Uterus (tissue), 4 donors: ENCODE measurements at places on chromosomes 6 and 20. TPM values are rescaled to one million over a fixed set of nuclear protein-coding genes. Genes with fewer than 3 reads are reported as not detected.
A peak's percentile ranks its signal among the peaks of the same experiment; 100 is the strongest.

DNA sequence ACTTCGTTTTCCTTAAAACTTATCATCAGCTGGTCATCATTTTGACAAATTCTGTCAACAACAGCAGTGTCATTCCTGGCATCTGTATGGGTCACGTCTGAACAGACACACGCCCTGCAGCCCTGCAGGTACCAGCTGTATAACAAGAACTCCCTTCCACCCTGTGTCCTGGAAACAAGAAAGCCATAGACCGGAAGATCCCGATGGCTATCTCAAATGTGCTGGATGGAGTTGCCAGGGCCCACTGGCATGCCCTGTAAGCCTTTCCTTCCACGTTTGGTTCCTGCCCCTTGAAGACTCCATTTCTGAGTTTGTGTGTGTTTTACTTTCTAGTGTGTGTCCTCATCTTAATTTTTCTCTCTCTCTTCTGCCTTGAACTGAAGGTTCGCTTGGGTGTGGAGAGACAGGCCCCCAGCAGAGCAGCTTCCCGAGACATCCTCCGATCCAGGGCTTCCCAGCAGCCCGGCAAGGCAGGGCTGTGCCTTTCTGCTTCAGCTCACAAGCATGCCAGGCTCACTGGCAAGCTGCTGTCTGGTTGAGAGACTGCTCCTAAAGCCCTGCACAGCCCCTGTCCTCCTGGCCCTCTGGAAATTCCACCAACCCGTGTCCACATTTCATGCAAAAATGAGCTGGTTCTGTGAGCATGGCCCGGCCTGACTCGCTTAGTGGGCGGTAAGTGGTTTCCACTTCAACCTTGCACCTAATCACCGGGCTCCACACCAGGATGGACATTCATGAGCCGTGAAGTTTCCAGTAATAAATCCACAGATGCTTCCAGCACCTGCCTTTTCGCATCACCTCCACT is 8.7 kb downstream of the GFRA4 start:
- no peak for DNase-seq
- peaks cover 5% of the 10 kb centered on the region for H3K27me3 ChIP-seq
- no peak overlapping the region for H3K4me3 ChIP-seq
- H3K36me3 ChIP-seq, result no peaks in the 10 kb centered on the region
- H3K4me1 ChIP-seq, result no peaks in the 10 kb centered on the region
- H3K27ac ChIP-seq, result no peak overlapping the region

GRCh38 chr20:63132131-63132714 is 83.7 kb downstream of the YTHDF1 start:
- no peaks in the 10 kb centered on the region for H3K27me3 ChIP-seq
- no peaks in the 10 kb centered on the region for H3K36me3 ChIP-seq
- no peak for DNase-seq
- H3K27ac ChIP-seq, result no peak overlapping the region

The LRRC1 gene
- total RNA-seq, result 12.9 TPM

- H3K27me3 ChIP-seq, result no peaks in the 10 kb centered on the region
- no peak overlapping the region for H3K4me3 ChIP-seq
- H3K27ac ChIP-seq, result no peak overlapping the region
- no peak for DNase-seq
Measured at GRCh38 chr6:162055365-162055764, 672.2 kb downstream of the PRKN start.

GRCh38 chr6:92289831-92290230 is 1129.5 kb downstream of the EPHA7 start:
- no peaks in the 10 kb centered on the region for H3K4me1 ChIP-seq
- H3K36me3 ChIP-seq, result no peaks in the 10 kb centered on the region
- H3K27me3 ChIP-seq, result no peaks in the 10 kb centered on the region
- H3K4me3 ChIP-seq, result no peak overlapping the region

The FKBP1C gene
- total RNA-seq, result not detected

DNA sequence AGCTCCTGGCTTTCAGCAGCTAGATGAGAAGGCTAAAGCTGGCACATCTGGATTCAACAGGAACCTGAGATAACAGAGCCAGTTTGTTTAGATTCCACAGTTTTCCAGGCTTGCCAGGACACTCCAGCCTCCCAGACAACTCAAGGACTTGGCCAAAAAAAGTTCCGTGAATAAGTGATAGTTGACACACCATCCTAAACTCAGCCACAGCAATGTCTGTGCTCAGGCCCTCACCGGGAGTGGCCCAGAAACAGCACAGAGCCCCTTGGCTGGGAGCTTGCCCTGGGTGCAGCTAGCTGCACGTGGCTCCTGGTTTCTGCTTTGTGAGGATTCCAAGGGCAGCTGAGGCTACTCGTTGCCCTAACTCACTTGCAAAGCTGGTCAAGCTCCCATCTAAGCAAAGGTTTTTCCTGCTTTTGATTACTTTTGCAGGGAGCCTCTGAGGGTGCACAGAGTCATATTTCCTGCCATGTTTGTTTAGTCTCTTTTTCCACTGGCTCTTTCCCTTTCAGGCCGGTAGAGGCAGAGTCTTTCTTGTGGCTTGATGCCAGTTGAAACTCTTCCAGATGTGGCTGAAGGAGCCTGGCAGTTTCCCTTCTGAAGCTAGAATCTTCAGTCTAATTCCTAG is 118.3 kb upstream of the ECI2 start:
- H3K27me3 ChIP-seq, result no peaks in the 10 kb centered on the region
- no peaks in the 10 kb centered on the region for H3K36me3 ChIP-seq
- H3K4me1 ChIP-seq, result no peaks in the 10 kb centered on the region
- H3K4me3 ChIP-seq, result no peak overlapping the region
- no peak overlapping the region for H3K27ac ChIP-seq

GRCh38 chr6:31737991-31738979 is 1.5 kb upstream of the MSH5 start:
- no peaks in the 10 kb centered on the region for H3K36me3 ChIP-seq
- peaks cover 29% of the 10 kb centered on the region for H3K4me1 ChIP-seq
- H3K27me3 ChIP-seq, result no peaks in the 10 kb centered on the region
- no peak overlapping the region for H3K4me3 ChIP-seq
- H3K27ac ChIP-seq, result peak overlapping the region; percentile 95

The LINC00237 gene
- not detected for total RNA-seq

- H3K27ac ChIP-seq, result no peak overlapping the region
- H3K4me3 ChIP-seq, result no peak overlapping the region
- no peaks in the 10 kb centered on the region for H3K36me3 ChIP-seq
- no peak for DNase-seq
Measured at GRCh38 chr6:132446855-132447241, 45.6 kb upstream of the MOXD1 start.

The CCDC28A gene
- total RNA-seq, result 9.0 TPM

The SLC32A1 gene
- not detected for total RNA-seq

DNA sequence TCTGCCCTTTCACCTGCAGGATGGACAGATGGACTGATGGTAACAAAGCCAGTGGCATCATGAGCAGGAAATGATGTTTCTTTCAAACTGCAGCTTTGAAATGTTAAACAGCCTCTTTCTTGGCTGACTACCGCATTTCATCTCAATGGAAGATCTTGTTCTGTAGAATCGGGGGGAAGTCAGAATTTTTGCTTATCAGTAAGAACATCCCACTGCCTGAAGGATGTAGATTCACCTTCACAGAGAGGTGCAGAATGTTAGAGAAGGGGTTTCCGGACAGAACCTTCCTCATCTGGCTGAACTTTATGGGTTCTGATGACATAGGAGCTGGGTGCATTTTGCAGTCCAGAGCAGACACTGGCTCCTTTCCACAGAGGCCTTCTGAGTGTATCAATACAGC is 32.7 kb downstream of the GGTLC1 start:
- no peaks in the 10 kb centered on the region for H3K4me1 ChIP-seq
- no peak overlapping the region for H3K27ac ChIP-seq
- H3K4me3 ChIP-seq, result no peak overlapping the region
- no peaks in the 10 kb centered on the region for H3K36me3 ChIP-seq

DNA sequence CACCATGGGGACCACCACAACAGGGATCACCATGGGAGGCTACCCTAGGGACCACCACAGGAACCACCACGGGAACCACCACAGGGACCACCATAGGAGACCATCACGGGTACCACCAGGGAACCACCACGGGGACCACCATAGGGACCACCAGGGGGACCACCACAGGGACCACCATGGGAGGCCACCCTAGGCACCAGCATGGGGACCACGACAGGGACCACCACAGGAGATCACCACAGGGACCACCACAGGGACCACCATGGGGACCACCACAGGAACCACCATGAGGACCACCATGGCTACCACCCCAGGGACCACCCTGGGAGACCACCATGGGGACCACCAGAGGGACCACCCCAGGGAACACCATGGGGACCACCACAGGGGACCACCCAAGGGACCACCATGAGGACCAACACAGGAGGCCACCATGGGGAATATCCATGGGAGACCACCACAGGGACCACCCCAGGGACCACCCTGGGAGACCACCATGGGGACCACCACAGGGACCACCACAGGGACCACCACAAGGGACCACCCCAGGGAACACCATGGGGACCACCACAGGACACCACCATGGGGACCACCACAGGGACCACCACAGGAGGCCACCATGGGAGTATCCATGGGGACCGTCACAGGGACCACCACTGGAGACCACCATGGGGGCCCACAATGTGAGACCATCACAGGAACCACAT is 67.6 kb upstream of the MPC1 start:
- H3K36me3 ChIP-seq, result no peaks in the 10 kb centered on the region
- no peaks in the 10 kb centered on the region for H3K27me3 ChIP-seq
- no peak overlapping the region for H3K4me3 ChIP-seq
- H3K4me1 ChIP-seq, result no peaks in the 10 kb centered on the region
- H3K27ac ChIP-seq, result no peak overlapping the region
- no peak for DNase-seq

GRCh38 chr6:56663344-56663743 is 20.7 kb upstream of the DST start:
- H3K36me3 ChIP-seq, result no peaks in the 10 kb centered on the region
- no peak for DNase-seq
- no peak overlapping the region for H3K27ac ChIP-seq
- H3K27me3 ChIP-seq, result no peaks in the 10 kb centered on the region
- no peak overlapping the region for H3K4me3 ChIP-seq
- no peaks in the 10 kb centered on the region for H3K4me1 ChIP-seq

- DNase-seq, result no peak
- no peaks in the 10 kb centered on the region for H3K4me1 ChIP-seq
- no peaks in the 10 kb centered on the region for H3K27me3 ChIP-seq
- no peak overlapping the region for H3K4me3 ChIP-seq
- H3K36me3 ChIP-seq, result no peaks in the 10 kb centered on the region
Measured at GRCh38 chr6:38583523-38583922, 56.2 kb downstream of the BTBD9 start.

GRCh38 chr6:12291839-12292604 is 1.9 kb downstream of the EDN1 start:
- DNase-seq, result no peak
- peak overlapping the region; percentile 13 for H3K4me3 ChIP-seq
- H3K4me1 ChIP-seq, result no peaks in the 10 kb centered on the region

DNA sequence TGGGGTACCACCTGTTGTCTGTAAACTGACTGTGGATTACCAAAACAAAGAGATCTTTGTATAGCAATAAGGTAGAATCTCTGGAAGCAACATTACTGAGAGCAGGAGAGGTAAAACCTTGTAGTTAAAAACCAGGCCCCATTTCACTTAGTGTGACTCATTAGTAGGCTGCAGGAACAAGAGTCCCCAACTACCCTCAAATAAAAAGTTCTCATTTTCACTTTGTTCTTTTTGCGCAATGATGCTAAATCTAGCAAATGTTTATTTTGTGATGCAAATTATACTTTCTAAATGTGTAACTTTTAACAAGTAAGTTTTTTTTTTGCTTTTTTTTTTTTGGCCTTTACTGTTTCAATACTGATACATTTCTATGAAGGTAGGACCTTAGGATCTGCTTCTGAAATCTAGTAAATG is 67.1 kb downstream of the ESF1 start:
- H3K27ac ChIP-seq, result no peak overlapping the region
- no peaks in the 10 kb centered on the region for H3K4me1 ChIP-seq
- H3K36me3 ChIP-seq, result no peaks in the 10 kb centered on the region
- DNase-seq, result no peak
- no peaks in the 10 kb centered on the region for H3K27me3 ChIP-seq
- H3K4me3 ChIP-seq, result no peak overlapping the region

- no peaks in the 10 kb centered on the region for H3K4me1 ChIP-seq
- H3K27me3 ChIP-seq, result no peaks in the 10 kb centered on the region
- H3K36me3 ChIP-seq, result no peaks in the 10 kb centered on the region
- H3K4me3 ChIP-seq, result no peak overlapping the region
Measured at GRCh38 chr20:3307725-3308124, 68.7 kb upstream of the SLC4A11 start.

GRCh38 chr20:61692479-61692878 is 373.2 kb downstream of the TAF4 start:
- no peaks in the 10 kb centered on the region for H3K36me3 ChIP-seq
- no peak for DNase-seq
- H3K4me3 ChIP-seq, result no peak overlapping the region
- no peaks in the 10 kb centered on the region for H3K27me3 ChIP-seq
- H3K27ac ChIP-seq, result no peak overlapping the region

GRCh38 chr6:84074988-84075781 is 41.6 kb downstream of the MRAP2 start:
- H3K27ac ChIP-seq, result no peak overlapping the region
- H3K36me3 ChIP-seq, result no peaks in the 10 kb centered on the region
- no peaks in the 10 kb centered on the region for H3K27me3 ChIP-seq
- no peaks in the 10 kb centered on the region for H3K4me1 ChIP-seq
- H3K4me3 ChIP-seq, result no peak overlapping the region
